Germinal center (tissue), 1 donor: ENCODE measurements at places on chromosomes 3 and 15.

DNA sequence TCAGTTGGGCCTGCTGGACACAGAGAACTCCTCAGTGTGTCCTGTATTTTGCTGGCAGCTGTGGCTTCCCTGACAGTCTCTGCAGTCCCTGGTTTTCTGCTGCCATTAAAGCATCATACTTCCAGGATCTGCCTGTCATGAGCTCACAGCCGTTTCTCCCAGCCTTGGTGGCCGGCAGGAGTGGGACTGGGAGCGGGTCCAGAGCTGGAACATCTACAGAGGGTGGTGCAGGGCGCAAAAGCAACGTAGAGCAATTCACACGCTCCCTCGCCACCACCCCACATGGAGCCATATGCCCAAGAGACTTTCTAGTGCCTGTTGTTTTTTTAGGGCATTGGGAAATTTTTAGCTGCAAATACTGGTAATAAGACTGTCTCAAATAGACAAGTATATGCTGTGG, 33.6 kb downstream of the ABTB1 start:
- DNase-seq, result no peak

DNA sequence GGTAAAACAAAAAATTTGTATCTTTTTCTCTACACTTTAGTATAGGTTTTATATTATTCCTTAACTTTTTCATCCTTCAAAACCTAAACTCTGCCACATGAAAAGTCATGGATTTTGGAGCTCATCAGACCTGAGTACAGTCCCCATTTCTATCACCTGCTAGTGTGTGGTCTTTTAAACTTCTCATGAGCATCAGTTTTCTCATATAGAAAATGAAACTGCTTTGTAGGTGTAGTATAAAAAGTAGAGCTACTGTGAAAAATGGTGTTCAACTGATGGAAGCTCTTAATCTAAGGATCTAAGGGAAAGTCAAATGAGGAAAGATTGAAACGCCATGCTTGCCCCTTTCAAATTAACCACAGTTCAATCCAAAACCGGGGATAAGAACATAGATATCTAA, 686.5 kb downstream of the MECOM start:
- no peak for DNase-seq

DNA sequence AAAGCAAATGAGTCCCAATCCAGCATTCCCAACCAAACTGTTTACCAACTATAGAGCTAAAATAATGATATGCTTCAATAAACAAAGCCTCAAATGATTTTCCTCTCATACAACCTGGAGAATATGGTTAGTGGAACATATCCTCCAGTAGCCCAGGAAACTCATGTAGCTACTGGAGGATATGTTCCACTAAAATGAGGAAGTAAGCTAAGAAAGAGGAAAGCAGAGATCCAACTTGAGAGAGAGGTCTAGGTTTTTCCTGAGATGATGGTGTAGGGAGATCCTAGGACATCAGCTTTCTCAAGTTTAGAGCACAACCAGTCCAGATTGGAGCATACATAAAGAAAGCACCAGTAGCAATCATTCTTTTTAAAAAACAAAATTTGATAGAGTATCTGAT, 44.6 kb upstream of the SLC4A7 start:
- DNase-seq, result no peak

DNA sequence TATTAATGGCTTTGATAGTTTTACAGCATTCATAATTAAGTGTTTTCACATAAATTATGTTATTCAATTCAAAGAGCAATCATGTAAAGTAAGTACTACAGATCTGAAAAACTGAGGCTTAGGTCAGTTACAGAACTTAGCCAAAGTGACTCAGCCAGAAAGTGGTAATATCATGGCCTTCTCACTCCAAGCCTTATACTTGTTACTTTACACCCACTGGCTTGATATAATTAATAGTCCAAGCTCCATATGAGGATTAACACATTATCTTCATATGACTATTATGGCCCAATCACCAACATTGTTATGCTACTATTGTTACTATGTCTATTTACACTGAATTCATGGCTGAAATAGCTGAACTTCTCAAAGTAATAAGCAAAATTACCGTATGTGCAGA, 50.7 kb downstream of the TIGIT start:
- DNase-seq, result no peak

GRCh38 chr3:185560676-185561075, 8.3 kb upstream of the LIPH start:
- no peak for DNase-seq

GRCh38 chr3:126342991-126343648, 14.1 kb downstream of the KLF15 start:
- no peak for DNase-seq
